ENCODE measurements at places on chromosomes 3 and 15. TPM values are rescaled to one million over a fixed set of nuclear protein-coding genes. Genes with fewer than 3 reads are reported as not detected.

The AGBL1 gene
- 0.08 TPM for polyA plus RNA-seq

GRCh38 chr3:53169045-53169831, 8.2 kb downstream of the PRKCD start:
- DNase-seq, result no peak

DNA sequence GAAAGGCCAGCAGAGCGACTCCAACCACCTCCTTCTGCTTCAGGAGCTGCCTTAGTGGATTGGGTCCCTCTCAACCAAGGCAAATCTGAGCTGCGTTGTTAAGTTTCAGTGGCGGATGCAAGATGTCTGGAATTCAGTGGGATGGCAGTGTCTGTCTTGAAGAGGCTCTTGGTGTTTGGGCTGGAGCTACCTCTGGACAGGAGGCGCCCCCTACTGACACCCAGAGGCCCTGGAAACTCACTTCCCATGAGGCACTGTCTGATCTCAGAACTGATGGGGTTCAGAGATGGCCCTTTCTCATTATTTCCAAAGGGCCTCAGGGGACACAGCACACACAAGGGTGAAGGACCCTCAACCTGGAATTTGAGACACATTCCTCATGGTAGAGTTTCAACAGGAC, 6.0 kb upstream of the SLC28A1 start:
- DNase-seq, result no peak

DNA sequence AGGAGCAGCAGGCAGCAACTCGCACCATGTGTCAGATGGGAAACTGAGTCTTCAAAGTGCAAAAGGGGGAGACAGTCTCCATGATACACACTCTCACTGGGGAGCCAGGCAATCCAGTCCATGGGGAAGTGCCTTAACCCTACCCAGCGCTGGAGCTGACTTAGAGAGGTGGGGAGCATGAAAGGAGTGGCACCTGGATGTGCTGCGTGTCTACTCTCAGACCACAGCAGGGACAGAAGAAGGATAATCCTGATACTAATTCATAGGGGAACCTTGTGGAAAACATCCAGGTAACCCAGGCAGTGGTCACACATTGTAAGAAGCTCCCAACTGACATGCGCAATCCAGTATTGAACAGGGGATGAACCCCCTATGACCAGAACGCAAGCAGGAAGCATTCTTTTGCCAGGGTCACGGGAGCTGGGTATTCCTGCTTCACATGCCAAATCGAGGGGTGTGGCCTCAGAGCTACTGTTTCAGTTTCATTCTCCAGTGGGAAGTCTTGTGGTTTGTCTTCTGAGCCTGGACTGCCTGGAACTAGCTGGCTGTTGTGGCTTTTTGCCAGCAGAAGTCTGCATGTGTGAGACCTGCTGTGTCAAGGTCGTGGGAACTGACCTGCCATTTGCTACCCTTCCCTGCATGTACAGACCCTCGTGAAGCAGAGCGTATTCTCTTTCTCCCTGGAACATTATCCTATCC, 367.6 kb upstream of the NDN start:
- no peak for DNase-seq

DNA sequence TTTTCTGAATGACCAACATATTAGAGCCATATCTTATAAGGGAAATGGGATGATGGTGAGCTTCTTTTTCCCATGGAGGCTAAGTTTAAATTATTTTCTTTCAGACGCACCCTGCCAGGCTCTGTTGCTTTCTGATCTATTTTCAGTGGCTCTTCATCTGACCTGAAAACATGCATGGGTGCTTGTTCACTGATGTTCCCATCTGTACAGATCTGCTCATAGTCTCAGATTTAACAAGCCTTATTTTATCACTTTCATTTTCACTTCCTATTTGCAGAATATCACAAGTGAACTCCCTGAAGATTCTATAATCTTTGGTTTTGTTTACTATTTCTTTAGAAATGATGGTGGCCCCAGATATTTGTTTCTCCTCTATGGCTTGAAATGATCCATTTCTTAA, 31.1 kb upstream of the SUCLG2 start:
- DNase-seq, result no peak

DNA sequence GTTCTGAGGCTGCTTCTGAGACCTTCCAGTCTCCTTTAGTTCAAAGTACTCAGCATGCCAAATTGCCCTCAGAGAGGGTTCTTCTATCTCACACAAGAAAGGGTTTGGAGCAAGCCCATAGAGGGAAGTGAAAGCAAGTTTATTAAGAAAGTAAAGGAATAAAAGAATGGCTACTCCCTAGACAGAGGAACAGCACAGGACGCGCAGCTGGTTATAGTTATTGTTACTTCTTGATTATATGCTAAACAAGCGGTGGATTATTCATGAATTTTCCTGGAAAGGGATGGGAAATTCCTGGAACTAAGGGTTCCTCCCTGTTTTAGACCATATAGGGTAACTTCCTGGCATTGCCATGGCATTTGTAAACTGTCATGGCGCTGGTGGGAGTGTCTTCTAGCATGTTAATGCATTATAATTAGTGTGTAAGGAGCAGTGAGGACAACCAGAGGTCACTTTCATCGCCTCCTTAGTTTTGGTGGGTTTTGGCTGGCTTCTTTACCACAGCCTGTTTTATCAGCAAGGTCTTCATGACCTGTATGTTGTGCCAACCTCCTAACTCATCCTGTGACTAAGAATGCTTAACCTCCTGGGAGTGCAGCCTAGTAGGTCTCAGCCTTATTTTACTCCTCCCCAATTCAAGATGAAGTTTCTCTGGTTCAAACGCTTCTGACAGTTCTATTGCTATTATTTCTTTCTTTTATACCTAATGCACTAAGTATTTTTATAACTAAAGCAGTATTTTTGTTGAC, 26.3 kb downstream of the SCN11A start:
- no peak for DNase-seq

- DNase-seq, result no peak
These were observed 109.2 kb downstream of the EPHB1 start for GRCh38 chr3:134904241-134904771.

GRCh38 chr15:34318277-34319079, 19.1 kb downstream of the SLC12A6 start:
- no peak for DNase-seq
